NCI-H82 (cell line): ENCODE measurements at places on chromosomes 5 and 9.

GRCh38 chr5:32275396-32275741 is 37.4 kb downstream of the MTMR12 start:
- DNase-seq, result no peak

GRCh38 chr9:111484572-111484894 is 350 bp upstream of the ECPAS start:
- no peak for DNase-seq

GRCh38 chr9:123996731-123997421 is 14.7 kb upstream of the LHX2 start:
- no peak for DNase-seq

- DNase-seq, result no peak
Observed at GRCh38 chr5:66452109-66452508, 144.1 kb upstream of the MAST4 start.
